Stimulated activated CD4-positive, alpha-beta T cell treated with anti-CD3 and anti-CD28 coated beads, TNF-alpha, amount 100 ng/mL, for 48 hours (primary cell): ENCODE measurements at places on chromosomes 2 and 18.

DNA sequence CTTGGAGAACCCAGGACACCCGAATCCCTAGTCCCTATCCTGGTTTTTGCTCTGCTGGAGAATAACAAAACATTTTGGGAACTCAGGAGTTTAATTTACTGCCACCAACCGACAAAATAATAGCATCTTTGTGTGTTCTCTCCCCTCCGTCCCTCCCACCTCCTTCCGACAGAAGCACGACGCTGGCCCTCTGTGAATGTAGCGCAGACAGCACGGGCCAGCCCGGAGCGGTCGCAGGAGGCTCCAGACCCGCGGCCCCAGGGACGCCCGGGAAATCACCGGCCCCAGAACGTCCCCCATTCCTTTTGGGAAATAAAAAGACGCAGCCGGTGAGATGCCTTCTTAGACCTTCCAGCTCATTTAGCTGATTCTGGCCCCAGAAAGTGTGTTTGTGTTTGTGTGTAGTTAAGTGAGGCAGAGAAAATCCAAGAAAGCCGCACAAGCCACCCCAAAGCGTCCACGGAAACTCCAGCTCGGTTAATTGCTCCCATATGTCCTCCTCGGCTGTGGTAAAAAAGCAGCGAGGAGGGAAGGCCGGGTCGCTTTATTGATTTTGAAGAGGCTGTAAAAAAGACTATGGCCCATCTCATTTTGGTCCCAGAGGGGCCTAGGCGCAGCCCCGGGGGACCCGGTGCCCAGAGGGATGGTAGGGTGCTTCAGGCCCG is 577 bp upstream of the TANC1 start:
- no peak for DNase-seq

DNA sequence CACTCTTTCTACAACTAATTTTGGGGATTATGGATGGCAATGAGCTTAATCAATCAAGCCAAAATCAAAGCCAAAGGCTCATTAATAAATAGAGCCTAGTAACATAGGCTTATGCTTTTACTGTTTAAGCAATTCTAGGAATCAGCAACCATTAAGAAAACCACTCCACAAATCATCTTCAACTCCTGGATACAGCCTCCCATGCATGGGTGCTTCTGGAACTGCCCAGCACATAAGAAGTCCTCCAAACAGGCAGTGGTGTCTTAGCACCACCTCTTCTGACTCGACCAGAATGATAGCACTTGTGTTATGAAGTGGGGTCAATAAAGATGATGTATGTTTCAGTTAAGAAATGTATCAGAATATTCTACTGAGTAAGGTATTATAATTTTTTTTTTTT is 104.4 kb upstream of the SERPINE2 start:
- DNase-seq = no peak

GRCh38 chr2:228927028-228928010 is 343.8 kb downstream of the PID1 start:
- no peak for DNase-seq

GRCh38 chr2:21453723-21454450 is 330.1 kb downstream of the TDRD15 start:
- no peak for DNase-seq

- DNase-seq = no peak
Observed at GRCh38 chr2:71811157-71811556, 336.5 kb downstream of the CYP26B1 start.

- no peak for DNase-seq
Observed at GRCh38 chr18:45441110-45441847, 174.0 kb upstream of the SLC14A2 start.

DNA sequence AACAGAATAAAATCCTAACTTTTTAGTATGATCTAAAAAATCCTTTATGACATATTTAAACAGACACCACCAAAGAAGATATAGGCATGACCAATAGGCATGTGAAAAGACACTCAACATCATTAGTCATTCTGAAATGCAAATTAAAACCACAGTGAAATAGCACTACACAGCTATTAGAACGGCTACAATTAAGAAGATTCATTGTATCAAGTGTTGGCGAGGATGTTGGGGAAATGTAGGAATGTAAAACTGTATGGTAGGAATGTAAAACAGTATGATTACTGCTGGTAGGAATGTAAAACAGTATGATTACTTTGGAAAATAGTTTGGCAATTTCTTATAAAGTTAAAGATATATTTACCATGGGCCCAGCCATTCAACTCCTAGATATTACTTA is 253.3 kb upstream of the TCF4 start:
- no peak for DNase-seq

DNA sequence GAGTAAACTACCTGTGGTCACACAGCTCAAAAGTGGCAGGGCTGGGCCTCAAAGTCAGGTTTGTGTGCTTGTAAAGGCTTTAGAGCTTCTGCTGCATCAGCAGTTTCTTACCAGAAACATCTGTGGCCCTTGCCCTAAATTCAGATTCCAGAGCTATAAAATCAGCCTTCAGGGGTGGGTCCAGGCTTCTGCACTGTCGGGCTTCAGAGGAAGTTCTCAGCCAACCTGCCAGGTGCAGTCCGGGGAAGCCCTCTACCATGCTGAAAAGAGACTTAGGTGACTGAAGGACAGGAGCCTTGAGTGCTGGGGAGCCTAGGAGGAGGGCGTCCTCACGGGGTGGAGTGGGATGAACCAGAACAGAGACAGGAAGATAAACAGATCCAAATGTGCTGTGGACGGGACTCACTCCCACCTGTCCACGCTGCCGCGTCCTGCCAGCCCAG is 69.9 kb upstream of the HS6ST1 start:
- DNase-seq = no peak

- DNase-seq = no peak
Observed at GRCh38 chr2:168426861-168427260, 29.2 kb upstream of the CERS6 start.

DNA sequence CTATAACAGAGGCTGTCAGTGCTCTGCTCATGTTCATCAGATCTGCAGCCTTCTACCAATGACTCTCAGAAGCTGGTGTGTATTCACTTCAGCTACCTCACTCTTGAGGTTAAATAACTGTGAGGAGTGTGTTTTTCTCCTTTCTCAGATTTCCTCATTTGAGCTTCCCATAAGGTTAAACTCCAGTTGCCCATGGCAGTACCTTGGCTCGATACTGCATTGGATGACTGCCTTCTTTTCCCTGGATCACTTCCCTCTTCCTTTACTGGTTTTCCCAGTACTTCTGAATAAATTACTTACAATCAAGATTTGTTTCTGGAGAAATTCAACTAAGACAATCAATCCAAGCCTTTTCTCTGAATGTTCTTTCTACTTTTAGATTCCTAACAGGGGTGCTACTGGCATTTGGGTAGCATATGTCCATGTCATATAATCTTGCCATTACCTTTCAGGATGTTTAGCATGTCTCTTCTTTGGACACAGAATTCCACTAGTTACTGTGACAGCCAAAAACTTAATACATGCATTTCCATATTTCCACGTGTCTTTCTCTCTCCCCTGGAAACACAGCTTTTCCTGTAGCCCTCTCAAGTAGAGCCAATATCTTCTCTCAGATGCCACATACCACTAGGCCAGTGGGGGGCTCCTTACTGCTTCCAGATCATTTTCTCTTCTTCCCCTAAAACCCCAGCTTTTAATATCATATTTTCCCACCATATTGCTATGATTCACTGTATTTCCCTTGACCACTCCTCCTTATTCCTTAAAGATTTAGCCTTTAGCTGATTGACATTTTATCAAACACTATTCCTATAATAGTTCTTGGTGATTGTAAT is 15.0 kb upstream of the SPOPL start:
- DNase-seq = no peak

DNA sequence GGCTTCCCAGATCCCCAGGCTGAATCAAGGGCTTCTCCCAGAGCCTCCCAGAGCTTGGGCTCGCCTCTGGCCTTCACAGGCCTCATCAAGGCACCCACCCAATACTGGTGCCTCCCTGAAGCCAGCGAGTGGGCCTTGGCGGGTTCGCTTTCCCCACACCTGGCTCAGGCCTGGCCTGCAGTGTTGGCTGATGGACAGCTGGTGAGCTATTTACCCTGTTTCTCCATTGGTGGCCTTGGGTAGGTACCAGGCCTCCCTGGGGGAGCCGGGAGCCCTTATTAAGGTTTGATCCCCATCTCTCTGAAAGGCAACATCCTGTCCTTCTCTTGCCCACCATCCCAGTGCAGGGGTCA is 18.2 kb upstream of the DUSP2 start:
- no peak for DNase-seq

GRCh38 chr2:238082827-238083226 is 17.3 kb upstream of the ESPNL start:
- no peak for DNase-seq

GRCh38 chr18:45370255-45371010 is 244.8 kb upstream of the SLC14A2 start:
- DNase-seq = no peak

DNA sequence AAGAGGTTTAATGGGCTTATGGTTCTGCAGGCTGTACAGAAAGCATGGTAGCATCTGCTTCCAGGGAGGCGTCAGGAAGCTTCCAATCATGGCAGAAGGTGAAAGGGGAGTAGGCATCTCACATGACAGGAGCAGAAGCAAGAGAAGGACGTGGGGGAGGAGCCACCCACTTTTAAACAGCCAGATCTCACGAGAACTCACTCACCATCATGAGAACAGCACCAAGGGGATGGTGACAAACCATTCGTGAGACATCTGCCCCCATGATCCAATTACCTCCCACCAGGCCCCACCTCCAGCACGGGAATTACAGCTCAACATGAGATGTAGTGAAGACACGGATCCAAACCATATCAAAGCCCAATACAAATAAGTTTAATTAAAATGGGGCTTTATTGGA is 113.8 kb downstream of the ATL2 start:
- DNase-seq = no peak

GRCh38 chr18:3397786-3398185 is 52.2 kb upstream of the TGIF1 start:
- DNase-seq = no peak

- DNase-seq = no peak
Observed at GRCh38 chr2:238406998-238407285, 19.8 kb upstream of the ASB1 start.

DNA sequence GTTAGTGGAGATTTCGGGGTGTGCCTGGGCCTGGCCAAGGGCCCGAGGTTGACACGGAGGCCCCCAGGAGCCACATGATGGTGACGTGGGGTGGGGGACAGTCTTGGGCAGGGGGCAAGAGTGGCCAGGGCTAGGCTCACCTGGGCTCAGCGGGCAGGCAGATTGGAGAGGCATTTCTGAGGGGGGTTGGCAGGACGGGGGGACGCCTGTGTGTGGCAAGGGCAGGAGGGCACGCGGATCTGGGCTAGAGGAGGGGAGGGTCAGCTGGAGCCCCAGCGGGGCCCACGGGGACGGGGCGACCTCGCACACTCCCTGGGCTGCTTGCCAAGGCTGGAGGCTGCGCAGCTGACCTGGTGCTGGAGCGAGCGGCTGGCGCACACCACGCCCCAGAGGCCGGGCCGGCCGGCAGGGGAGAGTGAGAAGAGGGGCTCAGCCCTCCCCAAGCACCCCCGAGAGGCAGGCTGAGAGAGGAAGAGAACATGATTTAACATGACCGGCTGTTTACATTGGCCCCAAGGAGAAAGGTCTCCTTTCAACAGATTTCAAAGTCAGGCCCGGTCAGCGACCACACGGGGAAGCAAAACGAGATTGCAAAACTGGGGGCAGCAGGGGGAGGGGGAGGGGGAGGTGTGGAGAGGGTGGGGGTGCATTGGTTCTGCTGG is 38.0 kb upstream of the SNED1 start:
- DNase-seq = no peak

DNA sequence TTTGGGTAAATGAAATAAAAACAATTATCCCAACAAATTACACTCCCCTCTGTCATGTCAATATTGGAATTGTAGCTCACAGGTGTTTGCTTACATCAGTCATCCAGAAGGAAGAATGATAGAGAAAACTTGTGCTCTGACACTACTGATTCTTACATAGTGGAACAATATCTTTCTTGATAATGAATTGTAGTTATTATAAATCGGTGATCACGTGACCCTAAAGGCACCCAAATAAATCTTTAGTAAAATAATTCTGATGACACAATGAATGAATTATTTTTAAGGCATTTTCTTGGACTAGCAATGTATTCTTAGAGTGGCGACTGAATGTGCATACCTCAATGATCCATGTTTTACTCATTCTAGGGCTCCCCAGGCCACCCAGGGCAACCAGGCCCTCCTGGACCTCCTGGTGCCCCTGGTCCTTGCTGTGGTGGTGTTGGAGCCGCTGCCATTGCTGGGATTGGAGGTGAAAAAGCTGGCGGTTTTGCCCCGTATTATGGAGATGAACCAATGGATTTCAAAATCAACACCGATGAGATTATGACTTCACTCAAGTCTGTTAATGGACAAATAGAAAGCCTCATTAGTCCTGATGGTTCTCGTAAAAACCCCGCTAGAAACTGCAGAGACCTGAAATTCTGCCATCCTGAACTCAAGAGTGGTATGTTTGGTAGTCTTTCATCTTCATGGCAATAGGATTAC is 34.5 kb downstream of the COL3A1 start:
- DNase-seq = no peak

- DNase-seq = no peak
Observed at GRCh38 chr2:1632510-1632909, 111.8 kb downstream of the PXDN start.

DNA sequence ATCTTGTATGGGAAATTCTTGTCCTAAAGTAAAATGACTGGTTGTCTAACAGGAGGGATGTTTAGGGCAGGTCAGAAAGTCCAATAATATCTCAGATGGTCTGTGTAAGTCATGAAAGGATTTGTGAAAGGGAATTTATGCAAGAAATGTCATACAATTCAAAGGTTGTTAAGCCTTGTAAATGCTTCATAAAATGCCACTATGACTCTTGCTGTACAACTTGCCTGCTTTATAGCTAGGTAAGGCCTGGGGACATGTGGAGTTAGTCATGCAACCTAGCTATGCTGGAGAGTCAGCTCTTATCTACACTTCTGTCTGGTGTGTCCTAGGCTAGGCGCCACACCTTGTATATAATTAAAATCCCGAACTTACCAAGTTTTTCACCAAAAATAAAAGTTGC is 36.9 kb upstream of the VWA3B start:
- no peak for DNase-seq

GRCh38 chr2:218990052-218990451 is 3.2 kb downstream of the CRYBA2 start:
- no peak for DNase-seq

GRCh38 chr2:166246901-166247300 is 119.1 kb upstream of the SCN1A start:
- DNase-seq = no peak
